ENCODE measurements at places on chromosomes 1 and 21. TPM values are rescaled to one million over a fixed set of nuclear protein-coding genes. Genes with fewer than 3 reads are reported as not detected.

The NRAS gene
- 25.6 TPM for total RNA-seq

The LCE1C gene
- total RNA-seq: not detected

The C1QB gene
- 330 TPM for total RNA-seq

GRCh38 chr1:231013391-231014015 is 26.6 kb downstream of the FAM89A start:
- DNase-seq: no peak

DNA sequence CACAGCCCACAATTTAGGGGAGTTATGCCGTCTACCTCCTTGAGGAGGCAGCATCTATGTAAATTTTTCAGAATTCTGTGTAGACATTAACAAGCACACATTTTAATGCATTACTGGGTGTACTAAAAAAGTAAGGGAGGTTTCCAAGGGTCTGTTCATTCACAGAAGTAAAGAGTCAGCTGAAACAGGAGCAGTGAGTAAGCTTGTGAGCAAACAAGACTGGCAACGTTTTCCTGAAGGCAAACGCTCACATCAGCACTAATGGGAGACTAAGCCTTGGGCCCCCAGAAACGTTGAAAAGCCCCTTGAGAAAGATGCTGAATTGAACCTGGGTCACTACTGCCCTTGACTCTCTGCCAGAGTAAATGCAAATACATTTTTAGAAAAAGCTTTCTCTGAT is 25.7 kb downstream of the RPRD2 start:
- no peak for DNase-seq

DNA sequence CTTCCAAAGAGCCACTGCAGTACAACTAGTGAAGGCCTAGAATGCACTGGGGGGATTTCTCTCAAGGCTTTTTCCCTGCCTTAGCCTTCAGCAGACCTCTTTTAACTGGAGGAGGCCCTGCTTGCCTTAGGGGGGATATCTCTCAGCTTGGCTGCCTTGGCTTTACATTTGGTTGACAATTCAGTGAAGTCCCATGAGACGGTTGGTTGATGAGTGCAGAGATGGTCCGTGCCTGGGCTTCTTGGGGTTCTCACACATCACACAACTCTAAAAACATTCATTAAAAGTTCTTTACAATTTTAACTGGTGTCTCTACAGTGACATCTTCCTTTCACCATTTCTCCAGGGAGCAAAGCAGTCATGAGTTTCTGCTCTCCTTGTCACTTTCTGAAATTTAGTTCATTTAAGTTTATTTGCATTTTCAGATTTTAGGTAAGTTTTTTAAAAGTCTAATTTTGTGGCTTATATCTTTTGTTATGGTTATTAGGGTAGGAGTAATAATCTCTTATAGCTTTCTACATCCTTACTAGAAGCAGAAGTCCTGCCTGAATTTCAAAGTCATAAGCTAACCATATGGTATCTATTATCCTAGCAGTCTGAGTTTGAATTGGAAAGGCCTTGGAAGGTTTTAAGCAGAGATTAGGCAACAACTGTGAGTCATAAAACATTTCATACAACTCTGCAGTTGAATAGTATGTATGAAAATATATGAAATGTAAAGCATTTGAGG is 487.6 kb downstream of the DPYD start:
- no peak for DNase-seq

GRCh38 chr1:113125517-113125916 is 52.5 kb downstream of the LRIG2 start:
- DNase-seq: no peak

GRCh38 chr1:89363638-89364536 is at the start of gene GBP6:
TSS of gene GBP6 (plus strand) at chr1:89364059. CDS start at chr1:89368552, 4,493 bp downstream.
- DNase-seq: no peak

- no peak for DNase-seq
These were observed 9.9 kb upstream of the HSPG2 start for GRCh38 chr1:21946836-21947587.

GRCh38 chr1:170370087-170370486 is 161.9 kb upstream of the GORAB start:
- no peak for DNase-seq

GRCh38 chr1:242211254-242212022 is 212.5 kb upstream of the MAP1LC3C start:
- DNase-seq: no peak

GRCh38 chr21:33395891-33396331 is 7.3 kb upstream of the IFNGR2 start:
- DNase-seq: no peak

All from breast epithelium (tissue), 4 donors.